ENCODE measurements at places on chromosomes 4 and X. TPM values are rescaled to one million over a fixed set of nuclear protein-coding genes. Genes with fewer than 3 reads are reported as not detected.
A peak's percentile ranks its signal among the peaks of the same experiment; 100 is the strongest.

- no peak overlapping the region for H3K27ac ChIP-seq
- H3K4me1 ChIP-seq: no peaks in the 10 kb centered on the region
- H3K4me3 ChIP-seq: no peak overlapping the region
- no peaks in the 10 kb centered on the region for H3K36me3 ChIP-seq
- no peak for DNase-seq
These were observed 17.4 kb upstream of the TNIP3 start for GRCh38 chr4:121181493-121181892.

- H3K4me1 ChIP-seq: no peaks in the 10 kb centered on the region
- no peak overlapping the region for H3K27ac ChIP-seq
- no peak overlapping the region for H3K4me3 ChIP-seq
- DNase-seq: no peak
These were observed 7.7 kb upstream of the OCIAD2 start for GRCh38 chr4:48914311-48914710.

DNA sequence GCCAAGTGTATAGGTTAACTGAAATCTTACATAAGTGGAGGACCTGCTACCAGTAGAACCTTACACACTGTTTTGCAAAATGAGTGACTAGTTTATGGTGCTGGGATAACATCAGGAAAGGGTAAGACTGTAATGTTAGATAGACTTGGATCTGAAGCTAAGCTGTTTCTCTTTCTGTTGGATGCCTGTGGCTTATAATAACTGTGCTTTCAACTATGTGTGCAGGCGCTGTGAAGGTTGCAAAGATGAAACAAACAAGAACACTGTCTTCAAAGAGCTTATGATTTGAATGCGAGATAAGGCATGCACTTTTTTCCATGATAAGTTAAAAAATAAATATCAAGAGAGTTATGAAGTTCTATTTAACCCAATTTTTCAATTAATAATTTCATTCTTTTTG lies 34.5 kb upstream of the LCORL start:
- no peak overlapping the region for H3K4me3 ChIP-seq
- H3K36me3 ChIP-seq: no peaks in the 10 kb centered on the region
- no peak for DNase-seq

GRCh38 chr4:8830611-8831200 lies 40.9 kb downstream of the HMX1 start:
- no peaks in the 10 kb centered on the region for H3K36me3 ChIP-seq
- no peaks in the 10 kb centered on the region for H3K4me1 ChIP-seq
- no peak overlapping the region for H3K27ac ChIP-seq
- H3K4me3 ChIP-seq: no peak overlapping the region

DNA sequence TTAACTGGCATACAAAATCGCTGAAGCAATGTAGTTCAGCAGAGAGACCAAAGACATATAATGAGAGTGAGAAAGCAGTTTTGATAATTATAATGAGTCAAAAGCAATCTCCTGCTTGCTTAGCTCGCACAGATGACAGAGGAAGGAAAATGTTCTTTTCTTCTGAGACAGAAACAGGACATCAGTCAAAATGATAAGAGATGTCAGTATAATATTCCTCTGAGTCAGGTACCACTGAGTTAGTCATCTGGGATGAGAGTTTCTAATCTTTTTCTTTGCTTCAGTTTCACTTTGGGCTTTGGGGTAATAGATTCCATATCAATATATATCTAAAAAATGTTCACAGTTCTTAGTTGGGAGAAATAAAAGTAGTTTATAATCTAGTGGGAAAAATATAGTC lies 387.2 kb downstream of the PCDH7 start:
- no peak overlapping the region for H3K4me3 ChIP-seq
- peak overlapping the region; percentile 4 for H3K27ac ChIP-seq
- DNase-seq: no peak
- H3K27me3 ChIP-seq: no peaks in the 10 kb centered on the region

GRCh38 chr4:101135371-101136010 lies 211.8 kb downstream of the PPP3CA start:
- no peaks in the 10 kb centered on the region for H3K27me3 ChIP-seq
- H3K4me3 ChIP-seq: no peak overlapping the region
- H3K4me1 ChIP-seq: no peaks in the 10 kb centered on the region
- no peak for DNase-seq
- no peak overlapping the region for H3K27ac ChIP-seq
- H3K36me3 ChIP-seq: no peaks in the 10 kb centered on the region

DNA sequence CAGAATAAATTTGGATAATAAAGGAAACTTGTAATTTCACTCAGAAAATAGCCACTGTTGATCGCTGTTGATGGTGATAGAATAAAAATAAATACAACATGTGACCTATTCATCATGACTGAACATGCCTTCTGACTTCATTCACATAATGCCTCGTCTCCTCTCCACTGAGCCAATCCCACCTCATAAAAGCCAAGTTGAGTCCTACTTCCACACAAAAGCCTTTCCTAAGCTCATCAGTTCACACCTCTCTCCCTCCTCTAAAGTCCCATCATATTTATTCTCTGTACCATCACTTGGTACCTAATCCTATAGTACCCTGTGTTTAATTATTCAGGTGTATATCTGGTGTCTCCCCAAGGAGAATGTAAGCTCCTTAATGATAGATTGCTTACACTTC lies 37.7 kb downstream of the APOO start:
- H3K36me3 ChIP-seq: no peaks in the 10 kb centered on the region
- DNase-seq: no peak
- H3K27ac ChIP-seq: no peak overlapping the region
- no peaks in the 10 kb centered on the region for H3K4me1 ChIP-seq
- H3K4me3 ChIP-seq: no peak overlapping the region

DNA sequence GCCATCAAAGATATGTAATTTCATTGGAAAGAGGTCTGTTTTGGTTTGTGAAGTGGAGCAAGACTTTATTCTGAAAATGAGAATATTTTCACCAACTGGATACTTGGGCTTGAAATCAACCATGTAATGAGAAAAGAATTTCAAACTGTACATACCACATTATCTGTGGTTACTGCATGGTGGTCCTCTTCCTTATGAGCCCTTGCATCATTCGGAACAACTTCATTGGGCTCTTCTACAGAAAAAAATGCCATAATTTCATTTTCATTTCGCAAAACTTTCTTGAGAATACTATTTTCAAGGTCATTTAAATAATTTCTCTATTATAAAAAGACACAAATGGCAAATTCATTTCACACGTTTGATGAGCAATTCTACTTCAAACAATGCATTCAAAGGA lies 148.6 kb upstream of the RPS6KA6 start:
- no peak overlapping the region for H3K4me3 ChIP-seq
- H3K4me1 ChIP-seq: no peaks in the 10 kb centered on the region
- H3K36me3 ChIP-seq: no peaks in the 10 kb centered on the region
- H3K27ac ChIP-seq: no peak overlapping the region
- no peak for DNase-seq

DNA sequence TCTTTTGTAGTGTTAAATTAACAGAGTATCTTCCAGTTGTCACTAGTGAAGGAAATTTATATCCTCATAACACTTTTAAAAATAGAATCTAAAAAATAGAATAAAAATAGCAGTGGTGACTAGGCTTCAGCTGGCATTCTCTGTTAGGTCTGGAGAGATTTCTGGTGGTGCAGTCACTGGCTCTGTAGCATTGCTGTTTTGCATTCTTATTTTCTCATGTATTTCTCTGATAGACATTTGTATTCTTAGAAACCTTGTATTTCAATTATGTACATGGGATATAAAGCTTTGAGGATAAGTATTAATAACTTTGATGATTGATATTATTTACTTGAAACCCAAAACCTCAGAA lies 87.6 kb downstream of the TMEM131L start:
- no peaks in the 10 kb centered on the region for H3K36me3 ChIP-seq
- peak overlapping the region; percentile 92 for H3K27ac ChIP-seq

DNA sequence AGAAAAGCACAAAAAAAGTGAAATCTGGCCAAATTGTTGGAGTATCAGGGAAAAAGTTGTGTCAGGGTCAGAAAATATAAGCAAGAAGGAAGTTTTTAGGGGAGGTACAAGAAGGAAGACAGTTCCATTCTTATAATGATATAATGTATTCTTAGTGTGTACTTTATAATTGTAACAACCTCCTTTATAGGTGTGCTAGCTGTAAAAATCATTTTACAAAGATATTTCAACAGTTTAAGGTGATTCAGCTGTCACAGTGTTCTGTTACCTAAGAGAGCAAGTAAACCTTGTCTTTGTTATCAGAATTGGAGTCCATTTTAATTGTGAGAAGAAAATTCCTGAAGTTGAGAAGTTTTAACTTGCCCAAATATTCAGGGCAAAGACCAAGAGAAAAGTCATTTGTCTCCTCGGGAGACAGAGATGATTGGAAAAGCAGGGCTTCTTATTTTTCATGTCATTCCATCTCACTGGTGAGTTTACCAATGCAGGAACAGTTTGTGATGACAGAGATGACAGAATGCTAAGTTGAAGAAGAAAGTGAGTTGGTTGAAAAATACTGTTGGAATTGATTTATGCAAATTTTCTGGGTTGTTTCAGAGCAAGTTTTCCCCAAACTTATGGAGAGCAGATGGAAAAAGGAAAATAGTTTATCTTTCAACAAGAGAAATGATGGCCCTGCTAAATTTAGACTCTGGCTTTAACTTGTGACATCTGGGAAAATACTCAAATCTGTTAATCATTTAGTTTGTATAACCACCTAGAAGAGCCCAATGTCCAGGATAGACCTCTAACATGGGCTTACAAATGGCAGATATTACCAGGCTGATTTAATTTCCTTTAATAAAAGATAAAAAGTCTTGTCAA lies 14.8 kb downstream of the INTS6L start:
- no peak for DNase-seq
- H3K4me1 ChIP-seq: peaks cover 3% of the 10 kb centered on the region
- H3K4me3 ChIP-seq: no peak overlapping the region
- no peak overlapping the region for H3K27ac ChIP-seq

- no peaks in the 10 kb centered on the region for H3K27me3 ChIP-seq
- no peaks in the 10 kb centered on the region for H3K4me1 ChIP-seq
These were observed 399.5 kb downstream of the NKX6-1 start for GRCh38 chr4:84099599-84099998.

DNA sequence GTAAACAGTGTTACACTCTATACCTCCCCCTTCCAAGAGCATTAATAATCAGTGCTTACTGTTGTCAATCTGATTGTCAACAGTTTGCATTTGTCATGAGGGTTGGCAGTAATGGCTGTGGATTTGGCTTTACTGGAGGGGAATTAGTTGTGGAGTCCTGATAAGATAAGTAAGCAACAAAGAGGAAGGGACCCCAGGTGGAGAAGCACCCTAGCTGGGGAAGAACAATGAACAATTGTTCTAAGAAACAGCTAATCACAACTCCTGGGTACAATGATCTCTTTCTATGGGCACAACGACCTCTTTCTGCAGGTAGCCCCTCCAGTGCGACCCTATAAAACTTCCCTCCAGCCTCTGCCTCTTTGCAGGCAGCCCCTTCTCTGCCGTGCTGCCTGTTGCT lies 53.2 kb upstream of the CDKN2AIP start:
- H3K4me1 ChIP-seq: no peaks in the 10 kb centered on the region
- DNase-seq: no peak
- no peak overlapping the region for H3K27ac ChIP-seq
- no peak overlapping the region for H3K4me3 ChIP-seq
- H3K36me3 ChIP-seq: no peaks in the 10 kb centered on the region

DNA sequence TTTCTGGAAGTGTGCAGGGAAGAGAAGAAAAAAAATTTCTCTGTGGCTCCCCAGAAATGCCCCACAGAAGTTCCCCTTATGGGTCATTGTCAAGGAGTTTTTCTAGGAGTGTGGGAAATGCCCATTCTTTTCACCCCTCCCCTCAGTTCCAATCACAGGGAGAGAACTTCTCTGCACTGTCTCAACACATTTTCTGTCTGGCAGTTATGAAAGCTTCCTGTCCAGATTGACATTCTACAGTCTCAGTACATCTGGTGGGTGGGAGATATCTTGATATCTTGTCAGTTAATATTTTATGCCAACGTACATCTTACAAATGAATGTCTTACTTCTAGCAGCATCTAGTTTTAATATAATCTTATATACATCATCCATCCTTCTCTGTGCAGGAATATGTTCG lies 566.8 kb upstream of the AADAT start:
- no peak overlapping the region for H3K27ac ChIP-seq
- no peaks in the 10 kb centered on the region for H3K27me3 ChIP-seq
- H3K4me3 ChIP-seq: no peak overlapping the region
- no peaks in the 10 kb centered on the region for H3K4me1 ChIP-seq
- H3K36me3 ChIP-seq: no peaks in the 10 kb centered on the region

DNA sequence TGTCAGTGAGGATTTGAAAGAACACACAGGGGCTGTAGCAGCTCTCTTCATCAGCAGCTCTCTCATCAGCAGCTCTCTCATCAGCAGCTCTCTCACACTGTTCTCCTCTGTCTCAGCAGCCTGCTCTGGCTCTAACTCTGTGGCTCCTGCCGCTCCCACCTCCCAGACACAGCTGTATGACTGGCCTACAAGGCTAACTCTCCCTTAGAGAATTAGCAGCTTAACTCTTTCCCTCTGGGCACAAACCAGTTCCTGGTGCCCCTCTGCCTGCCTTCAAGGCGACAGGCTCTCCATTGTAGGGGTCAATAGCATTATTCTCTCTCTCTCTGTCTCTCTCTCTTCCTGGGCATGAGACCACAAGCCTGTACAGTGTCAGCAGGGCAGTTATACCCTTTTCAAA lies 385.6 kb upstream of the PCDH10 start:
- no peak overlapping the region for H3K4me3 ChIP-seq
- no peaks in the 10 kb centered on the region for H3K36me3 ChIP-seq

GRCh38 chrX:103704863-103705262 lies 5.8 kb upstream of the TMEM31 start:
- no peaks in the 10 kb centered on the region for H3K27me3 ChIP-seq
- H3K4me1 ChIP-seq: no peaks in the 10 kb centered on the region
- no peak overlapping the region for H3K4me3 ChIP-seq
- no peaks in the 10 kb centered on the region for H3K36me3 ChIP-seq
- no peak overlapping the region for H3K27ac ChIP-seq
- no peak for DNase-seq

DNA sequence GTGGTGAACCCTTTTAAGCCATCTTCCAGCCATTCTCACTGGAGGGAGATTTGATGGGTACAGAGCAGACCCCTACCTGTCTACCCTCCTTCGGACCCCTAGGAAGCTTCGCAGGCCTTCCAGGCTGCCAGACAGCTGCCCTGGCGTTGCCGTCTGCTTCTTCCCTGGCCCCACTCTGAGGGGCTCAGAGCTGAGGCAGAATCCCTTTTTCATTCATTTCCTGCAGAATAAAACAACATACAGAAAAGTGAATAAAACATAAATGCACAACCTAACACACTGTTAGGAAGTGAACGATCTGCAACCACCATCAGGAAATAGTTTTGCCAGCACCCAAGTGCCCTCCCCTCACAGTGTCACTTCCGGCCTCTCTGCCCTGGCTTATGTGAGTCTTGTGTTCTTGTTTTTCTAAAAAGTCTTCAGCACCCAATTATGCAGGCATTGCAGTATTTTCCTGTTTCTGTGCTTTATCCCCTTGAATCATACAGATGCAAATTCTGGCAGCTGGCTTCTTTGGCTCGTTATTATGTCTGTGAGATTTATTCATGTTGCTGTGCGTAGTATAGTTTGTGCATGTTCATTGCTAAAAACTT lies 5.6 kb upstream of the ADD1 start:
- H3K27ac ChIP-seq: peak overlapping the region; percentile 68
- peak; percentile 81 for DNase-seq
- H3K4me1 ChIP-seq: peaks cover 11% of the 10 kb centered on the region
- H3K27me3 ChIP-seq: no peaks in the 10 kb centered on the region
- H3K36me3 ChIP-seq: no peaks in the 10 kb centered on the region

The PLCXD1 gene
- 3.0 TPM for total RNA-seq

The FGFR3 gene
- 3.7 TPM for total RNA-seq

The STPG2 gene
- not detected for total RNA-seq

The PCDH19 gene
- total RNA-seq: 11.0 TPM

The PRRG3 gene
- not detected for total RNA-seq

The PLAC8 gene
- total RNA-seq: 1.1 TPM

The CLDN34 gene
- total RNA-seq: not detected

The PABPC1L2A gene
- not detected for total RNA-seq

The GLRA3 gene
- not detected for total RNA-seq
